ENCODE measurements at places on chromosomes 7 and 10.

GRCh38 chr10:122774231-122774630 lies 71.4 kb downstream of the CUZD1 start:
- no peak for DNase-seq

- no peak for DNase-seq
These were observed 117.6 kb upstream of the FERD3L start for GRCh38 chr7:19262826-19263225.

GRCh38 chr7:132433301-132433700 lies 143.0 kb downstream of the PLXNA4 start:
- no peak for DNase-seq

- DNase-seq, result no peak
These were observed 17.9 kb upstream of the PRKAR1B start for GRCh38 chr7:744854-745430.

- no peak for DNase-seq
These were observed 32.1 kb downstream of the PFKP start for GRCh38 chr10:3099291-3100092.

GRCh38 chr10:43407576-43408330 lies 1.2 kb downstream of the HNRNPF start:
- DNase-seq, result peak; percentile 93

DNA sequence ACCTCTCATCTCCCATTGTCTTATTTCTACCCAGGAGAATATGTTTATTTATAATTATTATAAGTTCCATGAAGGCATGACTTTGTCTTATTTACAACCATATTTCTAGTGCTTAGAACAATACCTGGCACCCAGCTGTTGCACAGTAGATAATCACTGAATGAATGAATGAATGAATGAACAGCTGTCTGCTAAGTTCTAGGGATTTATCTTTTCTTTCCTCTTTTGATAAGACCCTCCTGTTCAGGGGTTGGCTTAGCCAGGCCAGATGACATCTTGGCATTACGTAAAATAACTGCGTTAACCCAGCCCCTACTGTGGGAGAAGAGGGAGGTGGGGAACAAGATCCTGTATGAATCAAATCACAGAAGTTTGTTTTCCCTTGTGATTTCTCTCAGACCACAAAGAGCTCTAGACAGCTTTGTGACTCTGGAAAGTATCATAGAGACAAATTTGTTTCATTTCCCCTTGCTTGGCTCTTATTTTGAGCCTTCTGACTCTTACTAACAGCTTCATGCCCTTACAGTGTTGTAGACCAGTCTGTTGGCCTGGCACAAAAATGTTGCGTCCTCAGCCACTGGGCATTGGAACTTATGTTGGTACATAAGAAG lies 8.4 kb downstream of the ZNF862 start:
- no peak for DNase-seq

GRCh38 chr7:29612596-29612995 lies 49.0 kb downstream of the PRR15 start:
- DNase-seq, result no peak

Measured in stimulated activated CD4-positive, alpha-beta T cell treated with anti-CD3 and anti-CD28 coated beads, Interleukin-2, amount 100 ng/mL, for 24 hours (primary cell).